Dermis blood vessel endothelial cell (primary cell): ENCODE measurements at places on chromosomes 2 and 18. TPM values are rescaled to one million over a fixed set of nuclear protein-coding genes. Genes with fewer than 3 reads are reported as not detected.

VIT gene
- total RNA-seq = 0.65 TPM in 1 of 2 replicates, not detected in the other

TUBA3D gene
- total RNA-seq = not detected in 2 replicates

CASP8 gene
- total RNA-seq = 14.8 and 16.5 TPM in 2 replicates

COPS9 gene
- 61.7 and 98.9 TPM in 2 replicates for total RNA-seq

BMP10 gene
- not detected in 2 replicates for total RNA-seq

DES gene
- total RNA-seq = not detected in 2 replicates

BCL11A gene
- under 0.01 and 0.23 TPM in 2 replicates for total RNA-seq

NETO1 gene
- not detected in 2 replicates for total RNA-seq

TLX2 gene
- 0.17 TPM in 1 of 2 replicates, not detected in the other for total RNA-seq

TUBB8B gene
- 0.14 TPM in 1 of 2 replicates, not detected in the other for total RNA-seq

ELOA2 gene
- not detected in 2 replicates for total RNA-seq

SERPINB8 gene
- 7.1 and 11.7 TPM in 2 replicates for total RNA-seq

- peak; percentile 55 for DNase-seq
These were observed 340.7 kb downstream of the TGIF1 start for GRCh38 chr18:3790703-3791102.

DNA sequence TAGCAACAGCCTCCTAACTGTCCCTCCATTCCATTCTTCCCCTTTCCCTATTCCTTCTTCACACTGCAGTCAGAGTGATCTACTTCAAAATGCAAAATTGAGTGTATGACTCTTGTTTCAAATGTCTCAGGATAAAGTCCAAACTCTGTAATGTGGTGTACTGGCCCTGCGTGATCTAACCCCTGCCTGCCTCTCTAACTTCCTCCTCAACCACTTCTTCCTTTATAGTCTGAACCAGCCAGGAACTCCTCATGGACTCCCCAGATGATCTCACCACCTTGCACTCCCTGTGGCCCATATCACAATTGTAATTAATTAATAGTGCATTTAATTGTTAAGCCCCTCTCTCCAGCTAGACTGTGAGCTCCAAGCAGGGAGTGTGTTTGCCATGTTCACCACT is 3.1 kb upstream of the B3GNT2 start:
- DNase-seq = no peak

GRCh38 chr2:196971574-196972279 is 45.2 kb upstream of the PGAP1 start:
- DNase-seq = no peak

DNA sequence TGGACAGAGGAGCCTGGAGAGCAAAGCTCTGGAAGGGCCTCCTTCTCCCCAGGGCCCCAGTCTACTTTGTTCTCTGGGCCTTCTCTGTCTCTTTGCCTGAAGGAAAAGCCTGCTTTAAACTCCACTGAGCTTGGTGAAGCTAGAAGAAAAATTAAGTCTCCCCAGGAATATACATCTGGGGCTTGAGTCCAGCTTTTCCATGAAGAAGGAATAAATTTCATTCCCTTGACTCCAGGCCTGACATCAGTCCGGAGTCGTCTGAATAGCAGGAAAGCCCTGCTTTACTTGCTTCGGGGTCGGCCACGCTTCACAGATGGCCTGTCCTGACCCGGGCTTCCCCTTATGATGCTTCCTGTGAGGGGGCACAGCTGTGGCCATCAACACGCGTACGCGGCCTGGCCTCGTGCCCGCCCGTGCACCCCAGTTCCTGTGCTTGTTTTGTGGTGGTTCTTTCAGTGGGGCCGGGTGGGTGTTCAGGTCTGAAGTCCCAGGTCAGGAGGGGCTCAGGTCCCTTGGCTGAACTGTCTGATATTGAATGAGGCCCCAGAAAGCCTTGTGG is 73.6 kb downstream of the ACOXL start:
- peak; percentile 5 for DNase-seq

GRCh38 chr2:152407806-152408205 is 72.8 kb downstream of the FMNL2 start:
- DNase-seq = no peak

DNA sequence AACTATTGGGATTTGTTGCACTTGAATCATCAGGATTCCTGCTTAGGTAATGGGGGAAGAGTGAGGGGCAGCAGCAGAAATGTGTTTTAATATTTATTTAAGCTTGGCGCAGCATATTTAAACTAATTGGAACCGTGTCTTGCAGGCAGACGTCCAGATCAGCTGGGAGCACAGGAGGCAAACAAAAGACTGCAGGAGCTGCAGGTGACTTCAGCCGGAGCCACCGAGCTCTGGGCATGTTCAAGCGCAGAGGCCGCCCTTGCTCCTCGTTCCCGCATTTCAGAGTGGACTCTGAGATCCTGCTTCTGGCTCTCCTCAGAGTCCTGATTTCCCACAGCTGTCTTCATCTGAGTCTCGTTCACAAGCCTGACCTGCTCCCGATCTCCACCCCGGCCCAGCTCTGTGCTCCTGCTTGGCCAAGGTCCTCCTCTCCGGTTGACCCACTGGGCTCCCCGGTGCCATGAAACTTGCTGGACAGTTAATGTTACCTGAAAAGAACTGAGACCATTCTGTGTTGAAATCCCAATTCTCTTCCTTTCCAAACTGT is 475.5 kb downstream of the SOX11 start:
- DNase-seq = no peak

GRCh38 chr18:62341473-62341872 is 16.4 kb downstream of the TNFRSF11A start:
- peak; percentile 61 for DNase-seq

GRCh38 chr2:2633017-2633416 is 301.9 kb upstream of the MYT1L start:
- no peak for DNase-seq

- DNase-seq = no peak
These were observed 27.6 kb upstream of the MSTN start for GRCh38 chr2:190090148-190090547.

- no peak for DNase-seq
These were observed 130.9 kb upstream of the CAVIN2 start for GRCh38 chr2:191977754-191978153.

DNA sequence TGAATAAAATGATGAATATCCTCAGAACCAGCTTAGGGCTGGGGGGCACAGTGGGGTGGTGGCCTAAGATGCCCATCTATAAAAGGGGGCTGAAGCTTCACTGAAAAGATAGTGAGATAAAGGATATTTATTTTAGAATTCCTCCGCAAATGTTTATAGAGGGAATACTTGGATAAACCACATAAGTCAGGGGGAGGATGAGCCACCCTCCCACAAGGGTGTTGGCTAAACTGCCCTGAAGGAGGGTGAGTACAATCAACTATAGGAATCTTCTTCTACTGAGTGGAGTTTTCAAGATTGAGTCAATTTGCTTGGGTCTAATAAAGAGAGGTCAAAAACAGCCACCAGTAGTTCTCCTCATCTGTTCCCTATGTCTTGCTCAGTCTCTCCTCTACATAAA is 114.5 kb upstream of the TANK start:
- no peak for DNase-seq

GRCh38 chr2:136010126-136010525 is 24.7 kb upstream of the DARS1 start:
- DNase-seq = no peak

DNA sequence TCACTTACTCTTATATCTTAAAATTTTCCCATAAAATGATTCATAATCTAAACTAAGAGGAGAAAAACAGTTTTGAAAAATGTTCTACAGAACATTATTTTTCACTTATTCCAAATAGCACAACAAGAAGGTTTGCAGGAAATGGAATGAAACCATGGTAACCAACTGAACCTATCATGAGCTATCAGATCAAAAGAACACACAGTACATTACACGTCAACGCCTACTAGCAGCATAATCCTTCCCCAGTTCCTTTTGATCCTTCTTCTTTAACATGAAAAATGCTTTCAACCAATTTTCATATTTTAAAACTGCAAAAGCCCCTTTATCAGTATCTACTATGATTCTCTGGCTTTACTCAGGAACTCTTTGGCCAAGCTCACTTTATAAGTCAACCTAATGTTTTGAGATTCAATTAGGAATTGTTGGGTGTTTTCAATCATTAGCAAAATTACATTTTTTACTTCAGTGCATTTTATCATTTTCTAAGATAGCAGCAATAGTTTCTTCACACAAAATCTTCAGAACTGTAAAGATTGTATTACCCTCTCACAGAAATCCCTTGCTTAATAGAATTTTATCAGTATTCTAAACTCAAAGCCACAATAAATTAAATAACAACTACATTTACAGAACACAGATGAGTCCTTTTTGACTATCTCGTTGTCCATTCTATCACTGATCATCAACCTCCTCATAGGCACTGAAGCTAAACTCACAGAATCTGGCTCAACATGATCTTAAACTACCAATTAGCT is 102.5 kb downstream of the CHN1 start:
- DNase-seq = peak; percentile 60

GRCh38 chr2:53334610-53335009 is 433.0 kb upstream of the CHAC2 start:
- DNase-seq = no peak

DNA sequence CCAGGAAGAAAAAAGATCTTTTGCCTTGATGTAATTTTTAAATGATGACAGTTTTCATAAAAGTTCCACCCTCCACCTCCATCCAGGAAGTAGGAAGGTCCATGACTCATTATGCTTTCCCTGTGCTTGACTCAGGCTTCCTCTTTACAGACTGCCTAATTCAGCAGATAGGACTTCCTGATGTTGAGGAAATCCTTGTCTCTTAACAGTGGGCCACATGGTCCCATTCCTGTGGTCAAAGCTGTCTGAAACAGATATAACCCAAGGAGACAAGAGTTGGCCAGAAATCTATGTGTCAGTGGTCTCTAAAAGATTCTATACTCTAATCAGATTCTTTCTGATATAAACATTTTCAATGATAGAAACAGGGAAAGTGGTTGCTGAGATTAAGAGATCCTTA is 119.1 kb downstream of the BAZ2B start:
- peak; percentile 95 for DNase-seq

DNA sequence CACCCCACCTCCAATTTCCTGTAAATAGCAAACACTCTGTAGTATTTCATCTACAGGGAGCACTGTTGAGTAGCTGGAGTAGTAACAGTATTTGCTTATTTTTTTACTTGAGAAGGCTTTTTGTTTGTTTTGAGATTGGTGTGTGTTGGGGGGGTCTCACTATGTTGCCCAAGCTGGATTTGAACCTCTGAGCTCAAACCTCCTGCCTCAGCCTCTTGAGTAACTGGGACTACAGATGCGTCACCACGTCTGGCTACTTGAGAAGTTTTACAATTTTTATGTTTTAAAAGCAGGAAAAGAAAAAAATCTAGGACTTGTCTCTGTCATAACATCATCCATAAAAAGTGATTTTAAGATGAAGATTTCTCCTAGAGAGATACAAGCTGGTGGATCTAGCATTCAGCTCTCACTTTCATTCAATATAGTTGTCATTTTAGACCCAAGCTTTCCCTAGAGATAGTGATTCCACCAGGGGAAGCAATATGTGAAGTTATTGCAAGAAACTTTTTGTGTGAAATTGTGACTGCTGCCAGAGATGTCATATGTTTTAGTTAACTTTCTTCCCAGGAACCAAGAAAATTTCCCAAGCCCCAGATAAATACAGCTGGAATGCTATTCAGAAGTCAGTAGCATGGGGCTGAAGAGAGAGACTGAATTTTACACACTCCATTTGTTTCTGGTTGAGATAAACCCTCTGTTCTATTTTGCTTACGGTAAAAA is 60.2 kb upstream of the MAP4K3 start:
- no peak for DNase-seq

- DNase-seq = no peak
These were observed 101.5 kb downstream of the VWA3B start for GRCh38 chr2:98188351-98189046.

DNA sequence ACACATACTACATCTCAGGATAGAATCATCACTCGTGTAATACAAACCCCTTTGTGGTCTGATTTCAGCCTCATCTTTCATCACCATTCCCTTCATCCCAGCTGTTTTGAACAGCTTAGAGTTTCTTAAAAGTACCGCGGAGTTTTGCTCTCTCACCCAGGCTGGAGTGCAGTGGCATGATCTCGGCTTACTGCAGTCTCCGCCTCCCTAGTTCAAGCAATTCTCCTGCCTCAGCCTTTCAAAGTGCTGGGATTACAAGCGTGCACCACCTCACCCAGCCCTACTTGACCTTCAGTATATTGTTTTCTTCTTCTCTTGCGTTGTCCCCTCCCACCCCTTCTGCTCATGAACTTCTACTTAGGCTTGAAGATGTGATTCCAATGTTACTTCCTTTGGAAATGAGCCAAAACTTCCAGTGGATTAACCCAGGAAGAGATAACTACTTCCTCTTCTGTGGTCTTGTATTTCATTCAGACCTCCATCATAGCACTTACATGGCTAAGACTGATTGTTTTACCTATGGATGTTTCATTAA is 15.8 kb downstream of the ERLEC1 start:
- DNase-seq = peak; percentile 18

DNA sequence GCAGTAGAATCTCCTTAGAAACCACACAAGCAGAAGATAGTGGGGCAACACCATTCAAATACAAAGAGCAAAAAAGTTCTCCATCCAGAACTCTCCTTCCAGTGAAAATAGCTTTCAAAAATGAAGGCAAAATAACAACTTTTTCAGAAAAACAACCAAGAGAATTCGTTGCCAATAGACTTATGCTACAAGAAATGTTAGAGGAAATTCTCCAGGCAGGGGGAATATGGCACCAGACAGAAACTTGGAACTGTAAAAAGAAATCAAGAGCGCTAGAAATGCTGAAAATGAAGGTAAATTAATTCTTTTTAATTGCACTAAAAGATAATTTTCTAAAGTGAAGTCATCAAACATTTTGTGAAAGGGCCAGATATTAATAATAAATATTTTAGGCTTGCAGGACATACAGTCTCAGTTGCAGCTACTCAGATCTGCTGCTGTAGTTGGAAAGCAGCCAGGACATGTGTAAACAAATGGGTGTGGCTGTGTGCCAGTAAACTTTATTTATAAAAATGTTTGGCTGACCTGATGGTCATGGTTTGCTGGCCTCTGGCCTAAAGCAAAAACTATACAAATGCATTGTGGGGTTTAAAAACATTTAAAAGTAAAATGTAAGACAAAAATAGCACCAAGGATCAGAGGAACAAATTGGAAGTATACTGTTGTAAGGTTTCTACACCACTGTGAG is 73.7 kb upstream of the TGFA start:
- peak; percentile 8 for DNase-seq

GRCh38 chr18:62838475-62839098 is 123.2 kb downstream of the PHLPP1 start:
- DNase-seq = no peak

DNA sequence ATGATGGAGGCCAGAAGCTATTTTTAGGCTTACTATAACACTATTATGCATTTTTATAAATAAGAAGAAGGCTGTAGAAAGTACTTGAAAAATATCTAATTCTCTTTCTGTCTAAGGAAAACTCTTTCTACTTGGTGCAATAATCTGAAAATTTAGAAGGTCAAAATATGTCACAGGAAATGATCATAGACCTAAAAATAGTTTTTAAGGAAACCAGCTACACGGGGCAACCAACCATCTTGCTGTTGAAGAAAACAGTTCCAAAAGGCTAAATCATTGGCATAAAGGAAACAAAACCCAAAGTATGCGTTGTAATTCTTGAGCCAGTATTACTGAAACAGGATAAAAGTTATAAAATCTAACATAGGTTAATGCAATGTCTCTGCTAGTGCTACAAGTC is 40.2 kb downstream of the SOCS6 start:
- DNase-seq = peak; percentile 65

DNA sequence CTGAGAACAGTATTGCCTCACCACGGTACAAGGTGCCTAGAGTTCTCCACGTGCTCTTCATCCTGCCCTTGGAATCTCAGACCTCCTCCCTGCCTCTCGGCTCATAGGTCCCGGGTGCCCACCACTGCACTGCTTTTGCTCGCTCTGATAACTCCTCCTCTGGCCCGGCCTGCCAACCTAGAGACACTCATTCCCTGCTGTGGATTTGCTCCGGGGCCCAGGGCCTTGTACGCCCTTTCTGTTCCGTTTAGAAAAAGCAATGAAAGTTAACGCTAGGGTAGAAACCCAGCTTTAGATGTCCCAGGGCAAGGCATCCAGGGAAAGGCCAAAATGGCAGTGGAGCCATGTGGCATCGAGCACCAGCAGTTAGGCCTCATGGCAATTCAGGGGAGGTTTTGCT is 253.9 kb downstream of the VAPA start:
- DNase-seq = no peak
